Sigmoid colon (tissue), 7 donors: ENCODE measurements at places on chromosomes 7 and 10. TPM values are rescaled to one million over a fixed set of nuclear protein-coding genes. Genes with fewer than 3 reads are reported as not detected.

Gene LIPN
- 1.4 TPM for total RNA-seq

Gene ATP5MK
- 400 TPM for total RNA-seq

Gene NPC1L1
- total RNA-seq = 0.36 TPM

GRCh38 chr10:2790396-2791188, 276.8 kb upstream of the PFKP start:
- DNase-seq = no peak
- no peaks in the 10 kb centered on the region for H3K4me1 ChIP-seq
- no peaks in the 10 kb centered on the region for H3K36me3 ChIP-seq
- H3K27ac ChIP-seq = no peak overlapping the region

DNA sequence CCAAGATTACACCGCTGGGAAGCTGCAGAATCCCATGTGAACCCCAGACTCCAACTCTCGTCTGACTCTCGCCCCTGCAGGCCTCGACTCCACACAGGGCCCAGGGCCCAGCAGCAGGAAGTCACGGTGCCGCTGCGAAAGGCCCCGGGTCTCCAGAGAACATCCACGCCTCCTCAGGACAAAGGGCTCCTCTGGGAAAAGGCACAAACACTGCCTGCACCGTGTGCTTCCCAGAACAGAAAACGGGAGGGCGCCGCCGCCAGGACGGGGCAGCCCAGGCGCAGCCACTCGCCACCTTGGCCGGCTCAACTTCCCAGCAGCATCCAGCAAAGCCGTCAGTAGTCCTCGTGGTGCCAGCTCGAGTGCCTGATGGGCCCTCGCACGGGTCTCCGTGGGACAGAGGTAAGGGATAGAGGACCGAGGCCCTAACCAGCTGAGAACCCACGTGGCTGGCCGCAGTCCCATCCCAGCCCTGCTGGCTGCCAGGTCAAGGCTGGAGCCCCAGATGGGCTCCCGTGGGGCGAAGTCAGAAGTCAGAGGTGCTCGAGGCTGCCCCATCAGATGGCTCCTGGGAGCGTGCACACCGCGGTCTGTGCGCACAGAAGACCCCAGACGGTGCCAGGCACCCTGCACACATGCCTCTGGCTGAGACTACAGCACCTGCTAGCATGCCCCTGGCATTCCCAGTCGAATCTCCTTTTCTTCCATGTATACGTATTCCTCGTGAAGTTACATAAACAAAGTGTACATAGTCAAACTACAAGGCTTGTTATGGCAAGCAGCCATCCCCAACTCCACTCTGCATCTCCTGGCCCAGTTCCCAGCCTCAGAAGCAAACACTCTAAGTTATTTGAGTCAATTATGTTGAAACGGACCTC, 60.2 kb downstream of the MAD1L1 start:
- H3K27ac ChIP-seq = peak overlapping the region; percentile 77
- H3K4me3 ChIP-seq = no peak overlapping the region
- no peaks in the 10 kb centered on the region for H3K36me3 ChIP-seq
- H3K27me3 ChIP-seq = no peaks in the 10 kb centered on the region

DNA sequence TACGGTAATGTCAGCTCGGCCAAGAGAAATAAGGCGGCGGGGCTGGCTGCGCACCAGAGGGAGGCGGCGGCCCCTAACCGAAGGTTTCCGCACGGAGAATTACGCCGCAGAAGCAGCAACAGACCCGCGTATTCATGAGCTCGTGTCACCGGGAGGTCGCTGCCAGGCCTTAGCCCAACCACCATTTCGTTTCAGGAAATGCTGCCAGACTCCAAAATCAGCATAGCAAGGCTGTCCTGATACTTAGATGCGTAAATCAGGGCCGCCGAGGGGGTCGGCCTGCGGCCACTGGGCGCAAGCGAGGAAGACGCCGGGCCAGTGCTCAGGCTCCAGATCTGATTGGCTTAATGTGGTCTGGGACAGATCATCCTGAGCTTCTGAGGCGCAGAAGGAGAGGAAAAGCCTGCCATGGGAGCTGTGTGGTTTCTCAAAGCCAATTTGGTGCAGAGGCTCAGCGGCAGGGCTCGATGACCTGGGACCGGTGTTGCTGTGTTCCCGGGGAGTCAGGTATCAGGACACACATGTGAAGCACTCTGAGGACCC, 247.9 kb downstream of the BAMBI start:
- H3K27ac ChIP-seq = no peak overlapping the region
- no peak for DNase-seq
- H3K4me1 ChIP-seq = no peaks in the 10 kb centered on the region
- H3K36me3 ChIP-seq = no peaks in the 10 kb centered on the region
- H3K27me3 ChIP-seq = no peaks in the 10 kb centered on the region

DNA sequence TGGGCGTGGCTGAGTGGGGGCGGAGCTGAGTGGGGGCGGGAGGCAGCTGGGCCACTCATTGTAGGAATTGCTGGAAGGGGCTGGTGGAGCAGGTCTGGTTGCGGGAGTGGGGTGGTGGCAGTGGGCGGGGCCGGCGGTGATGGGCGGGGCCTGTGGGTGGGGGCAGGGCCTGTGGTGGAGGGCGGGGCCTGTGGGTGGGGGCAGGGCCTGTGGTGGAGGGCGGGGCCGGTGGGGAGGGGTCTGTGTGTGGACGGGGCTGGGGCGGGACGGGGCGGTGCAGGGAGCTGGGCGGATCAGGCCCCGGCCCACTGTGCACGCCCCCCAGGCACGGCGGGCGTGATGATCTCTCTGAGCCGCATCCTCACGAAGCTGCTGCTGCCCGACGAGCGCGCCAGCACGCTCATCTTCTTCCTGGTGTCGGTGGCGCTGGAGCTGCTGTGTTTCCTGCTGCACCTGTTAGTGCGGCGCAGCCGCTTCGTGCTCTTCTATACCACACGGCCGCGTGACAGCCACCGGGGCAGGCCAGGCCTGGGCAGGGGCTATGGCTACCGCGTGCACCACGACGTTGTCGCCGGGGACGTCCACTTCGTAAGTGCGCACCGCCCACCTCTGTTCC, 14.0 kb downstream of the SLC29A4 start:
- no peak for DNase-seq
- no peak overlapping the region for H3K4me3 ChIP-seq
- H3K27me3 ChIP-seq = peaks cover 8% of the 10 kb centered on the region

DNA sequence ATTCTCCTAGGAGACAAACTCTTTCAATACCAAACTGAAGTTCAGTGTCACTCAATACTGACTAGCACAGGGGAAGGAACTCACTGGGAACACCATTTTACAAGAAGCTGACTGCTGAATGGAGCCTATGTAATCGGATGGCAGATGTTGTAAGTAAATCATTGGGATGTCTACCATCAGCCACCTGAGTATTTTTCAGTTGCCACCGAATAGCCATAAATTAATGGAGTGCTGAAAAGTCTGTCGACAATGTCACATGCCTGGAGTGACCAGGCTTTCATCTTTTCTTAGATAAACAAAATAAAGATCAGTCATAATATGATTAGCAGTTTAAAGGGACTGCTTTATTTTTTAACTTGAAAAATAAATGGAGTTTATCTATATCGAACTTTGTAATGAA, 145.9 kb upstream of the SEMA3E start:
- no peaks in the 10 kb centered on the region for H3K36me3 ChIP-seq
- no peak for DNase-seq
- no peak overlapping the region for H3K4me3 ChIP-seq
- no peaks in the 10 kb centered on the region for H3K4me1 ChIP-seq
- no peaks in the 10 kb centered on the region for H3K27me3 ChIP-seq
- no peak overlapping the region for H3K27ac ChIP-seq

DNA sequence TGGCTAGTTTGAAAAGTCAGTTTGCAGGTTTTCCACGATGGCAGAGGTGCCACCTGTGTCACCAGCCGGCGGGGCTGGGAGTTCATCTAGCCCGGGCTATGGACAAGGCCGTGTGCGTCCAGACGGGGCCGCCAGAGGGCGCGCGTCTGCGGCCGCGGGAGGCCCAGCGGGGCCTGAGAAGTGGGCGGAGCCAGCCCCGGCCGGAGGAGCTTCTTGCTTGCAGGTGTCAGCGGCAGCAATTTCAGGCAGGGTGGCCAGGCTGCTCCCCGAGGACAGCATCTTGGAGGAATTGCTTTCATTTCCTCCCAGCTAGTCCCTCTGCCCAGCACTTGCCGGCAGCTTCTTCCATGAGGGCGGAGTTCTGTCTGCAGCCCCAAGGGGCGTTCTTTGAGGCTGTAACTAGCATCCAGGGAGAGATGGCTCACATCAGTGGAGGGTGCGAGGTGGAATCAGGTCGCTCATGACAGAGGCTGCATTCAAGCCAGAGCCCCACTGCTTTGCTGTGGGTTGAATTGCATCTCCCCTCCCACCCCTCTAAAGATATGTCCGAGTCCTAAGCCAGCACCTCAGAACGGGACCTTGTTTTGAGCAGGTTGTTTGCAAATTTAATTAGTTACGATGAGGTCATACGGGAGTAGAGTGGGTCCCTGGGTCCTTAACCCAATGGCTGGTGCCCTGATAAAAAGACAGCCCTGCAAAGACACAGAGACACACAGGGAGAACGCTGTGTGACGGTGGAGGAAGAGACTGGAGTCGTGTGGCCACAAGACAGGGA, 85.9 kb upstream of the MKI67 start:
- no peaks in the 10 kb centered on the region for H3K27me3 ChIP-seq
- no peaks in the 10 kb centered on the region for H3K36me3 ChIP-seq
- H3K4me3 ChIP-seq = no peak overlapping the region

DNA sequence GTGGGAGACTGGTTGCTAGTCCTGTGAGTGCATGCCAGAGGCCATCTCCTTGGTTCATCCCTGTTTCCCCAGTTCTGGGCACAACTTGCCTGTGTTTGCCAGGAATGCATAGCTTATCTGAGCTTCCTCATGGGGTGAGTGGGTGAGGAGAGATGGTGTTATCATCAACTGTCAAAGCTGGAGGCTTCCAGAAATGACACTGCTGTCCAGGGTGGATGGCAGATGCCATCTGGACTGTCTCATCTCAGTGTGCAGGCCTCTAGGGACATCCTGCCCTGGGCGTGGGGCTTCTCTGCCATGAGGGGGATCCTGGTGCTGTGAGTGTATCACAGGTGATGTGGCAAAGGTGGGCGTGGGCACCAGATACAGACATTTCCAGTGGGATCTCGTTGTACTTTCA, 328.6 kb downstream of the DPP6 start:
- no peak overlapping the region for H3K27ac ChIP-seq
- DNase-seq = no peak
- H3K36me3 ChIP-seq = no peaks in the 10 kb centered on the region
- no peak overlapping the region for H3K4me3 ChIP-seq
- no peaks in the 10 kb centered on the region for H3K27me3 ChIP-seq
- H3K4me1 ChIP-seq = no peaks in the 10 kb centered on the region

DNA sequence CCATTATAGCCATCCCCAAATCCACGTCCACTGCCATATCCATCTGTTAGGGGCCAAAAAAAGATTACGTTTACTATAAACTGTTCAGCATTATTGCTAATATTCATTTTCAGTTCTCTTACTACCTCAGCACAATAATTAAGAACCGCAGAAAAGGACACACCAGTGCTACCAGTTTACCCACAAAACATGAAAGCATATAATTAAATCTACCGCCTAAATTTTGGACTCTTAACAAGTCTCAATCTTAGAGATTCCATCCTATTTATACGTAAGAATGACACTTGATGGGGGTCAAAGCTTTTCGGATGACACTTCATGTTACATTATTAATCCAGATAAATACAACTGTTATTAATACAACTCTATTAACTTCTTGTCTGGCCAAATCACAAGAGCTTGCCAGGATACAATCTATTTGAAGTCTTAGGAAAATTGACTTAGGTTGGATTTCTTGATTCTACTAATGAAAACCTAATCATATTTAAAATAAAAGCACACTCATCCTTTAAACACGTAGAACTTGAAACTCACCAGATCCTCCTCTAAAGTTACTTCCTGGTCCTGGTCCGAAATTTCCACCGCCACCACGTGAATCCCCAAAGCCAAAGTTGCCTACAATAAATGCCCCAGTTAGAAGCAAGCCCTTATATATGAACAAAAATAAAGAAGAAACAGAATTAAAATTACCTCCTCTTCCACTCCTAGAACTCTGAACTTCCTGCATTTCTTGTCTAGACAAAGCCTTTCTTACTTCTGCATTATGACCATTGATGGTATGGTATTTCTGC, 4.5 kb downstream of the HNRNPA2B1 start:
- no peaks in the 10 kb centered on the region for H3K27me3 ChIP-seq
- H3K27ac ChIP-seq = no peak overlapping the region
- peaks cover 68% of the 10 kb centered on the region for H3K36me3 ChIP-seq
- DNase-seq = no peak

GRCh38 chr10:115710136-115710535, 562.9 kb downstream of the GFRA1 start:
- no peak overlapping the region for H3K4me3 ChIP-seq
- H3K27me3 ChIP-seq = no peaks in the 10 kb centered on the region
- no peak overlapping the region for H3K27ac ChIP-seq
- no peaks in the 10 kb centered on the region for H3K36me3 ChIP-seq
- DNase-seq = no peak
